Activated T-helper 1 cell treated with anti-CD3 and anti-CD28 coated beads, Interleukin-2, amount 50 U/mL, for 16 hours (primary cell): ENCODE measurements at places on chromosomes 12 and 14.

- DNase-seq = no peak
These were observed 11.8 kb downstream of the FNTB start for GRCh38 chr14:64998455-64998931.

DNA sequence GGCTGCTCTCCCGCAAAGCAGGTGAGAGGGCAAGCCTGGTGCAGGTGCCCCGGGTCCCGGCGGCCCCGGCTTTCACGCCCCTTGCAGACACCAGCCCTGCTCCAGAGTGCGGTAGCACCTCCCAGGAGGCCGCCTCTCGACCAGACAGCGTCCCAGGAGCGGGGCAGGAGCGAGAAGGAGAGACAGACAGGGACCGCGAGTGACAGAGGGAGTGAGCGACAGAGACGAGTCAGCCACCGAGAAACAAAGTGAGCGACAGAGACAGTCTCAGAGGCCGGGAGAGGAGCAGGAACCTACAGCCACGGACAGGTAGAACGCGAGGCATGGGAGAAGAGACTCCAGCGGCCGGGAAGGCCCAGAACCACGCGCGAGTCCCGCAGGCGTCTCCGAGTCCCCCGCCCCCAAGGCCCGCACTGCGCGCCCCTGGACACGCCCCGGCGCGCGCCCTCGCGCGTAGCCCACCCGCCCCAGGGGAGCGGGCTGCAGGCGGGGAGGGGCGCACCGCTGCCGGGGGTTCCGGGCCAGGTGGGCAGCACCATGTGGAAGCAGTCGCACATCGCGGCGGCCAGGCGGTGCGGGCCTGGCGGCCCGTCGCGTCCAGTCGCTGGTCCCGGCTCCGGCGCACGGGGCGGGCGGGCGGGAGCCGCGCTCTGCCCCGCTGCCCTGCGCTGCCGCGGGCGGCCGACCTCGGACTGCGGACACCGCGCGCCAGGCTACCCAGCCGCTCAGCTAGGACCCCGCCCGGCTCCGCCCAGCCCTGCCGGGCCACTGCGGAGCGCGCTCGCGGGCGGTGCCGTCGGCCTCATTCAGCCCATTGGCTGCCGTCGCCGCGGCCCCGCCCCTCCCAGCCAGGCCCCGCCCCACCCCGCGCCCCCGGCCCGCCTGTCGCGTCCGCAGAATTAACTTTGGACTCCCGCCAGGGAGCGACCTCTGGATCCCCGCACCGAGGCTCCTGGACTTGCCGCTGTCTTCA, at the start of gene AHNAK2:
AHNAK2 (minus strand) TSS at position 694 of the 973 bp plus-strand sequence; CDS start at position 557, 137 bp downstream.
- DNase-seq = no peak

- DNase-seq = no peak
These were observed 3.4 kb downstream of the KRT4 start for GRCh38 chr12:52810554-52810953.

DNA sequence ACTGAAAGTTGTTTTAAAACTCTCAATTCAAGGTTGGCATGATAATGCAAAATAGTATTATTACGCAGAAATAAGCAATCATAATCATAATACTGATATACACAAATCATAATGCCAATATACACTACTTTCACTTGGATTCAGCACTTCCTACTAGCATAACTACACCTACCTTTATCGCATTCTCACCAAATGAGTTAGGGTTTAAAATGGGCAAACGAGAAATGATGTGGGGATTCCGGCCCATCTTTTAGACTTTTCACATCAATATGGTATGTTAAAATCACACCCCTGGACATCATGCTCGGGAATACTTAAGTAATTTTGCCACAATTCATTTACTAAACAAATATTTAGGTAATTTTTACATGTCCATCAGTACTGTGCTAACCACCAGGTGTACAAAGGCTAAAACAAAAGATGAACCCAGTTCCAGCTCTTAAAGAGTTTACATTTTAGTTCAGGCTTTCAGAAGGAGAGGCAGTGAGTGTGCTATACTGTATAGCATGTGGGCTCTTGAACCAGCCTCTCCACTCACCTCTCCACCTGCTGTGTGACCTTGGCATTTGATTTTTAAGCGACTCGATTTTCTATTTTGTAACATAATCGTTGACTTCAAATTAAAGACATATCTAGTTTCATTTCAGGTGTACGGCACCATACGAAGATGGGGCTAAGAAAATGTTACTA, 1.1 kb upstream of the USP15 start:
- no peak for DNase-seq

DNA sequence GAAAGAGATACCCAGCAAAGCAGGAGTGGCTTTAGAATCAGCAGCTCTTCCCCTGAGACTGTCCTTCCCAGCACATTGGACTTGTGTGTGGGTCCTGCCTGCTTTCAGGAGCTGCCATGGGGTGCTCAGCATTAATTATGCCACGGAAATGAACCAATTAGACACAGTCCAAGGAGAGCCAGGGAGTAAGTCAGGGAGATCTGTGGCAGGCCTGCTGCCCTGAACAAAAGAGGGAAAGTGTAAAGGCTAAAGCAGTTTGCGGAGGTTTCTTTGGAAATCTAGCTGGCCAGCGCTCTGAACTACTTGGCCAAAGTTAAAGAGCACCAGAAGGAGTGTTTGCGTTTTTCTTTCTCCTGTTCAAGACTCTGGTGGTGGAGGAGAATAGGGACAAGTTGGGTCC, 65.7 kb upstream of the SRSF5 start:
- DNase-seq = no peak

DNA sequence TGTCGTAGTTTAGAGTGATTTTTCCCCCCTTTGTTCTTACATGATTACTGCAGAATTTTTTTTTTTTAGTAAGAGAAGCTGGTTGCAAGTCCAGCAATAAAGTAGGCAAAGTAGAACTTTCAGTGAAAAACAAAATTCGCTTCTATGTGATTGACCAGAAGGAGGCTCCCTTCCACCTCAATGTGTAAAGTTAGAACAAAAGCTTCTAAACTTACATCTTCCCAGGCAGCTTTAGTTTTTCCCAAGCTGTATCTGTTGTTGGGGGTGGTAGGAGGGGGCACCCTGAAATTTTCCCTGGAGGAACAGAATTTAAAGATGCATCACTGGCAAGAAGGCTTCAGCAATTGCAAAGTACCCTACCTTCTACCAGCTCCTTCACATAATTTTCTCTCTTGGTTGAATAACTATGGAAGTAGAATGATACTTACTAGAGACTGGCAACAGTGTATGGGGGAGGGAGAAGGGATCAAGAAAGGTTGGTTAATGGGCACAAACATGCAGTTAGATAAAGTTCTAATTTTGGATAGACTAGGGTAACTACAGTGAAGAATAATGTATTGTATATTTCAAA, 87.3 kb upstream of the E2F7 start:
- no peak for DNase-seq

DNA sequence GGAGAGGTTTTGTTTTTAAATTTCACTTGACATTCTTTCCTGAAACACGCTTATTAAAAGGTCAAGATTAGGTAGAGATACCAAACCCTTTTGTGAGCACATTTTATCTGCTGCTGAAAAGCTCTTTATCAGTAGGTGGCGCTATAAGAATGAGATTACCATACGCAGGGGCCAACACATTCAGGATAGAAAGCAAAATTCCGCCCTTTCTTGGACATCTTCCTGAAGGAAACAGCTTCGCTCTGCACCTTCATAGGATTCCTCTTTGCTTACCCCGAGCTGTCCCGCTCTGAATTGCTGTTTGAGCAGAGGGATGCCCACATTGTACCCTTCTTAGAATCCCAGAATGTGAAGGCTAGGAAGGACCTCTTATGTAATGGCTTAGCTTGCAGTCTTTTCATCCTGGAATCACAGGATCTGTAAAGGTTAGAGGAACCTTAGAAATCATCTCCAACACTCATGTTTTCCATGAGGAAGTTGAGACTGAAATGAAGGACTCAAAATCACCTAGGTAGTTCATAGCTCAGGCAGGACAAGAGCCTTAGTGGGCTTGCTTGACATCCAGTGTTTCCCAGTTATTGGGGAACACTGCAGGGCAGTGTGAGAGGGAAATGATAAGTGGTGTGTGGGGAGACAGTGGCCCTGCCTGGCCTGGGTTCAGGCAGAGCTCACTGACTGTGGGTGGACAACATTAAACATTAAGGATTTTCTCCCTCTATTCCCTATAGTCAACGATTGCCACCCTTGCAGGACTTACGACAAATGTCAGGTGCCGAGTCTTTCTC, 38.7 kb upstream of the CRY1 start:
- no peak for DNase-seq

- DNase-seq = no peak
These were observed 64.5 kb downstream of the NIN start for GRCh38 chr14:50766338-50766886.

DNA sequence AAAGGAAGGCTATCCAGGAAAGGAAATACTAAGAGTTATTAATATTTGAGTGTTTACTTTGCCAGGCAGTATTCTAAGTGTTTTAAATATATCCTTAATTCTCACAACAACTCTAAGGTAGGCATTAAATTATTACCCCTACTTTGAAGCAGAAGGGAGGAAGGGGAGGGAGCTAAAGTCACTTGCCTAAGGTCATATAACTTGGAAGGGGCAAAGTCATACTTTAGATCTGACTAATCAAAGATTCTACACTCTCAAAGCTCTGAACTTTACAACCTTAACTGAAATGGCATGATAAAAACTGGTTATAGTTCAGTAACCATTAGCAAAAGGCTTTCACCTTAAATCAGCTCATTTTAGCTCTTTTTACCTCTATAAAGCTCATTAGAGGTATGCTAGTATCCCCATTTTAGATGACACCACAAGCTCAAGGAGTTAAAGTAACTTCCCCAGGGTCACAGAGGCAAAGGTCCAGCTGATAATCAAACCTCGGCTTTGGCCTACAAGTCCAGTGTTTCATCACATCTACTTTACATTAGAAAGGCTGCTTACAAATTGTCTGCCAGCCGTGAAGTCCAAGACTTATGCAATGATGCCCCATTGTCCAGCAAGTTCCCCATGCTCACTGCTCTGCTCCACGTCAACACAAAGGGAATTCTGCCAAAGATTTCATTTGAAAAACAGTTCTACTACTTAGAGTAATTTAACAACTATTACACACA, 223.9 kb downstream of the MED13L start:
- no peak for DNase-seq

GRCh38 chr14:74983343-74983742, 19.4 kb upstream of the EIF2B2 start:
- DNase-seq = no peak

- no peak for DNase-seq
These were observed 370.8 kb upstream of the MGAT4C start for GRCh38 chr12:86627001-86627400.

- no peak for DNase-seq
These were observed 360.4 kb upstream of the FOXG1 start for GRCh38 chr14:28406196-28406595.

DNA sequence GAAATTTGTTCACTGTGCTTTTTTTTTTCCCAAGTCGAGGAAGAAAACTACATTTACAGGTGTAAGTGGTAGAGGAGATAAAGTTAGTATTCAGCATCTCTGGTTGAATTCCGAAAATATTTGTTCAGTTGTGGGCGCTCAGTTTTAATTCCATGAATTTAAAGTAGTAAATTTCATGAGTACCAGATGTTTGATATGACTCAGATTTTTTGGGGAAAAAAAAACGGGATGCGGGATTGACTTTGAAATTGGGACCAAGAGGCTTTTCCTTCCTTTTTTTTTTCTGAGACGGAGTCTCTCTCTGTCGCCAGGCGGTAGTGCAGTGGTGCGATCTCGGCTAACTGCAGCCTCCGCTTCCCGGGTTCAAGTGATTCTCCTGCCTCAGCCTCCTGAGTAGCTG, 1.6 kb downstream of the TULP3 start:
- no peak for DNase-seq

GRCh38 chr12:95262808-95263207, 45.2 kb downstream of the VEZT start:
- DNase-seq = no peak

- DNase-seq = peak; percentile 35
These were observed 42.5 kb downstream of the SMIM41 start for GRCh38 chr12:52121824-52122539.
